Suppressor macrophage treated with lipopolysaccharide for 1 hour (primary cell): ENCODE measurements at places on chromosomes 7 and 10.

GRCh38 chr10:71201849-71202248 lies 10.5 kb upstream of the UNC5B start:
- DNase-seq, result no peak

DNA sequence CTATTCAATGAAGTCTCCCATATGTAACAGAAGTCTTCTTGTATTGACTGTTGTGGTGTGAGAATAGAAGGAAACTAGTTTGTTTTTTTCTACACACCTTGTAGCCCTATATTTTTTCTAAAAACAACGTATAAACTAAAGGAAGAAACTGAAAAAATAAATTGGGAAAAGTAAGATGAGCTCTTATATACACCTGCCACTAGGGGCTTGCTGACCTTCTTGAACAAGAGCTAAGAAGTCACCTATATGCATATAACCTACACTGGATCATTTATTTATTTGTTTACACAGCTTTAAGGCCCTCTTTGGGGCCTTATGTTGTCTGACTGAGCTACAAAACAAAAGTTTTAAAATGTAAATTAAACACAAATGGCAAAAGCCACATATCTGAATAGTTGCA lies 383.0 kb downstream of the HPSE2 start:
- no peak for DNase-seq

GRCh38 chr10:33109384-33109783 lies 151.4 kb upstream of the ITGB1 start:
- no peak for DNase-seq

- no peak for DNase-seq
These were observed 526.3 kb upstream of the SEMA3D start for GRCh38 chr7:85713171-85713570.

DNA sequence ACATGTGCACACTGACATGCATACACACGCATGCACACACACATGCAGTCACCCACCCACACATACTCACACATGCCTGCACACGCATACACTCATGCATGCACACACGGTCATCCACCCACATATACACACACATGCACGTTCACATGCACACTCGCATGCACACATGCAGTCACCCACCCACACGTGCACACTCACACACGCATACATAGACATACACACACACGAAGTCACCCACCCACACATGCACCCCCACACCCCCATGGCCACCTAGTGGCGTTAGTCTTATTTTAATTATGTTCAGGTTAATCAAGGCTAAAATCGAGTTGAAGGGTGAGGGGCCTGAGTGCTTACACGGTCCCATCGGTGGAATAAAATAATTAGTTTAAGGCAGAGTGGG lies 96.8 kb downstream of the DNAJB6 start:
- DNase-seq, result no peak

DNA sequence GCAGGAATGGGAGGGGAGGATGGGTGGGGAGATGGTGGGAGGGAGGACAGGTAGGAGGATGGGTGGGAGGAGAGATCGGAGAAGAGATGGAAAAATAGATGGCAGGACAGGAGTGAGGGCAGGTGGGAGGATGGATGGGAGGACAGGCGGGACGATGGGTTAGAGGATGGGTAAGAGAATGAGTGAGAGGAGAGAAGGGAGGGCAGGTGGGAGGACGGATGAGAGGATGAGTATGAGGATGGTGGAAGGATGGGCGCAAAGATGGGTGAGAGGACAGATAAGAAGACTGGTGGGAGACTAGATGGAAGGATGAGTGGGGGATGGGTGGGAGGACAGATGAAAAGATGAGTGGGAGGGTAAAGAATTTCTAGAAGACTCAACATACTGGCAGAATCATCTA lies 438.6 kb downstream of the PLXNA4 start:
- no peak for DNase-seq

- no peak for DNase-seq
These were observed 370.3 kb downstream of the CDC14C start for GRCh38 chr7:49294611-49295010.

- no peak for DNase-seq
These were observed 313.2 kb upstream of the KCND2 start for GRCh38 chr7:119959811-119960210.

DNA sequence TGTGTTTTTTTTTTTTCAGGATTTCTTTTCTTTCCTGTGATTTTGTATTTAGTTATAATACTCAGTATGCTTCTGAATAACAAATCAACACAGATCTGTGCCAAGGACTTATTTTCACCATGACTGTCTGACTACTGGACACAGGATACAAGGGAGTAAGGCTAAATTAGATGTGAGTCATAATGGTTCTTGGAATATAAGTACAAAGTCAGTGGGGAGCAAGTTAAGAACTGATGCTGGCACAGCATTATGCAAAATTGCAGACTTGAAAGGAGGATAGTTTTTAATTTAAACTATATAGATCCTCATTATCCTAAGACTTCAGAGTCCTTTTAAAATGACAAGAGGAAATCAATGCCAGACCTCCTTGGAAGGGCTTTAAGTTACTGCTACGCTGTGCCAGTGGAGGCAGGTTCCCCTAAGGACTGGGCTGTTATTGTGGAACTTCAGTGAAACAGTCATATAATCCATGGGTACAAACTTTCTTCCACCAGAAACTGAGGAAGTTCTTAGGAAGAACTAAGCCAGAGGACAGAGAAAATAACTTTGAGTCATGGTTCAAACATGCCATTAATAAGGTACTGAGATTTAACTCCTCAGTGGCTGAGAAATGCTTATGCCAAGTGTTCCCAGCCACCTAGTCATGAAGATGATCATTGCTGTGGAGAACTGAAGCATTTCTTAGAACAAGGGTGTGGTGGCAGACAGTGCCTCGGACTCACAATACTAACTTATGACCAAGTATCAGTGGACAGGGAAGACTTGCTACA lies 531.2 kb downstream of the HTR7 start:
- DNase-seq, result no peak

- DNase-seq, result peak; percentile 78
These were observed 14.8 kb downstream of the DPCD start for GRCh38 chr10:101602761-101603398.

GRCh38 chr10:69044546-69044945 lies 43.4 kb upstream of the SRGN start:
- peak; percentile 68 for DNase-seq

DNA sequence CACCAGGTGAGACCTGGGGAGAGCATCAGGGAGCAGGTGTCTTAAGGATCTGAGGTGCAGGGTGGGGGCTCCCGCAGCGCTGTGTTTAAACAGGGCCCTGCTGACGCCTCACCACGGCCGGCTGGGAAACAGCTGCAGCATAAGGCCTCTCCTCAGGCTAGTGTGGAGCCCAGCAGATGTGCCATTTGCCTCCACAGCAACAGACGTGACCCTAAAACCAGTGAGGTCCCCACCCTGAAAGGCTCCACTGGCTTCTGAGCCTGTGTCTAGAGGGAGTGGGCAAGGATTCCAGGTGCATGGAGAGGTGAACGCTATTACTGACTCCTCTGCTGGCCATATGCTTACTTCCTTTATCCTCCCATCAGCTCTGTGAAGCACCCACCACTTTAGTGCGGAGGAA lies 47.8 kb downstream of the SYPL1 start:
- DNase-seq, result no peak

DNA sequence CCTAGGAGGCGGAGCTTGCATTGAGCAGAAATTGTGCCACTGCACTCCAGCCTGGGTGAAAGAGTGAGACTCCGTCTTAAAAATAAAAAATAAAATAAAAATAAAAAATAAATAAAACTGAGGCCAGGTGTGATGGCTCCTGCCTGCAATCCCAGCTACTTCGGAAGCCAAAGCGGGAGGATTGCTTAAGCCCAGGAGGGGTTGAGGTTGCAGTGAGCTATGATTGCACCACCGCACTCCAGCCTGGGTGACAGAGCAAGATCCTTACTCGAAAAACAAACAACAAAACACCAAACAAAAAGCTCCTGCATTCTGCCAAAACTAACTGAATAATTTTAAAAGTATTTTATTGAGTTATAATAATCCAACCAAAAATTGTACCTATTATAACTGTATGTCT lies 36.2 kb downstream of the AGAP4 start:
- no peak for DNase-seq

DNA sequence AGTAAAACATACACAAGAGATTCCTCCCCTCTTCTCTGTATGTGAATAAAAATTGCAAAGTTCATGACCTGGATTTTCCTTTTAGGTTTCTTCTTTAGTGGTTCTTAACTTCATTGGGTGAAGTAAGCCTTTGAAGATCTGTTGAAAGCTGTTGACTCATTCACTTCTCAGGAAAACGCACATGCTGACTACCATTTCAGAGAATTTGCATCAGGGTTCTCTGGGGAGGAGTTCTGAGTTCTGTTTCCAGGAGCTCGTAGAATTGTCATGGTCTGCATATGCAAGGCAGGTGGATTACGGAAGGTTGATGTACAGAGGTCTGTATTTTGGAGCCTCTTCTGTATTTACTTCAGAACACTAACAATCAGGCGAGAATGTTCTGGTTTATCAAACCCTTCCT lies 962 bp upstream of the SLC26A4 start:
- DNase-seq, result no peak

DNA sequence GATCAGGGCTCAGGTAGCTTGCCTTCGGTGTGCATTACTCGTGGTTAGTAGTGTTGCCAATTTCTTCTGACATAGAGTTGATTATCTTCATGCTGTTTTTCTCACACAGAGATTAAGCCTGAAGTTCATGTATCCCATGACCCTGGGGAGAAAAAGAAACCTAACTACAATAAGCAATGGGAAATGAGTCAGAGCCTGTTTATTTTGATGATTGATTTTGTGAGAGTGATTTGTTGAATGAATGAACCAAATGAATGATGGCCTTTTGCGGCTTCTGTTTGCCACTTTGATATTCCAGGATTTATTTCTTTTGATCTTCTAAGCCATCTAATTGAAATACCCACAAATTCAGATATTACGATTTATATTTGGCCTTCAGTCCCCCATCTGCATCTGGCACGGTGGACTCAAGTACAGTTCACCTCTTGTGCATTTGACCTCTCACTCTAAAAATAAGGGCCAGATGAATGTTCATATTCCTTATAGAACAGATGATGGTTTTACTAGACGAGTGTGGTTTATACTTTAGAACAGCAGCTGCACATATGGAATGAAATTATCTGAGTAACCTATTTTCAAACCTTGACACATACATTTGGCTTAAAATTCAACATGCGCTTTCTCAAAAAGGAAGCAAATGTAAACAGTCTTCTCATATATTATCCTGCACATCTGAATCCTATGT lies 110.7 kb downstream of the PLCE1 start:
- no peak for DNase-seq

DNA sequence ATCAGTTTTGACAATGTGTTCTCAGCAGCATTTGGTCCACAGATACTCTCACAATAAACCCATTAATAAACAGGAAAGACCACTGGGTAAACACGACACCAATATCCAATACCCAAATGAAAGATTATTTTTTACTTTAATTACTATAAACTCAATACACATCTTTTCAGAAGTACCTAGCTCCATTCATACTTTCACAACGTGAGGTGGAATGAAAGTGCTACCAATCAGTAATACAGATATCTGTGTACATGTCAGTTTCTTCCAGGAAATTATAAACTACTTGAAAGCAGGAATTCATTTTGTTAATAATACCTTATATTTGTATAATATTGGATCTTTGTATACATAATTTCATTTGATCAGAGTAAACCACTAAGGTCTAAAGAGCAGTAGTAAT lies 11.9 kb downstream of the CDK6 start:
- DNase-seq, result no peak

DNA sequence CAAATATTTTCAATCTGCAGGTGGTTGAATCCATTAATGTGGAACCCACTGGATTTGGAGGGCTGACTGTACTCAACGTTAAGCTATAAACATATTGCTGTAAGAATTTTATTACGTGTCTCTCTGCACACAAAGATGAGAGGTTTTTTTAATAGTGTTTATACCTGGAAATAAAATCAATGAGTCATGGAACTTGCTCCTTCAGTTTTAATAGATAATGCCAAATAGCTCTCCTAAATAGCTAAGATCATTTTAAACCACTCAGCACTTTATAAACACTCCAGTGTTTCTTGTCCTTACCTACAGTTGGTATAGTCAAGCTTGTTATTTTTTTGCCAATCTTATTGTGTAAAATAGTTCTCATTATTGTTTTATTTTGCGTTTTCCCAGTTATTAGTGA lies 455.6 kb upstream of the FZD8 start:
- no peak for DNase-seq

- peak; percentile 66 for DNase-seq
These were observed 878 bp downstream of the SEC61A2 start for GRCh38 chr10:12130237-12130872.

DNA sequence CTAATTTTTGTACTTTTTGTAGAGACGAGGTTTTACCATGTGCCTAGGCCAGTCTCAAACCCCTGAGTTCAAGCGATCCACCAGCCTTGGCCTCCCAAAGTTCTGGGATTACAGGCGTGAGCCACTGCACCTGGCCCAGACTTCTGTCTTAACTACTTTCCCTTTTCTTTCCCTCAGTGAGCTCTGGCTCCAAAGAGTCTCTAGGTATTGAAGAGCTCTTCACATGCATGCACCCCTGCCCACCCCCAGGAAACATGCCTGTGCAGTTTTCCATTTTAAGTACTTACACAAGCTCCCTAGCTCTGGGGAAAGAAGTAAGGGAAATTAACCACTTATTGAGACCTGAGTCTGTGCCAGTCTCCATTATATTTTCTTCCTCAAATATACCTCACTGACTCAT lies 2.0 kb downstream of the MYOZ1 start:
- no peak for DNase-seq

DNA sequence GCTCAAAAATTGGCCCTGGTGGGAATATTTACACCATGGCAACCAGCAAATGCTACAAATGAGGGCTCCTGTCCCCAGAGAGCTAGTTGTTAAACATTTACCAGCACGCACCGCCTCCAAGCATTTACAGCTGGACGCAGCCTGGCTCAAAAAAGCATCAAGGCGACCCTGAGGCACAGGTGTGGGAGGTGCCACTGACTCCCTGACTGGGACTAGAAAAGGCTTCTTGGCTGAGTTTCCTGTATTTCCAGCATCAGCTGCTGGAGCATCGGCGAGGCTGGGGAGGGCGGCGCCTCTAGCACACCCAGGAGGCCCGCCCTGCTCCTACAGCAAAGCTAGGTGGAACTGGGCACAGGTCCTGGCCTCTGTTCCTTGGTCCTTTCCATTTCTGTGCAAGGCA lies 43.5 kb upstream of the ZRANB1 start:
- no peak for DNase-seq
